ENCODE measurements at places on chromosomes 11 and 22. TPM values are rescaled to one million over a fixed set of nuclear protein-coding genes. Genes with fewer than 3 reads are reported as not detected.

DNA sequence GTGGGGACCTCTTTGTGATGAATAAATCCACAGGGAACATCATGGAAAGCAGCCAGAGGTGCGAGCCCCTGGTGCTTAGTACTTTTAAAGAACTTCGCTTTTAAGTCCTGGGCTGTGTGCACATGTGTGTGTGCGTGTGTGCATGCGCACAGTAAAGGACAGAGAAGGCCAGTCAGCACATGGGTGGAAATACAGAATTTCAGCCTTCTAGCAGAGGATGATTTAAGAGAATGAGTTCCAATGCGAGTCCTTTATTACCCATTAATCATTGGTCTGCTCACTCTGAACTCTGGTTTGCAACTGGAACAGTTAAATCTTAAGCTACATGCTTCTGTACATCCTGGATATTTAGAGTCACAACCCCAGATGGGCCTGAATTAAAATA lies 18.9 kb downstream of the TEAD1 start:
- DNase-seq = no peak

- no peak for DNase-seq
Observed at GRCh38 chr11:114168691-114169090, 109.2 kb downstream of the ZBTB16 start.

- no peak for DNase-seq
Observed at GRCh38 chr11:73387594-73388264, 11.5 kb downstream of the RELT start.

DNA sequence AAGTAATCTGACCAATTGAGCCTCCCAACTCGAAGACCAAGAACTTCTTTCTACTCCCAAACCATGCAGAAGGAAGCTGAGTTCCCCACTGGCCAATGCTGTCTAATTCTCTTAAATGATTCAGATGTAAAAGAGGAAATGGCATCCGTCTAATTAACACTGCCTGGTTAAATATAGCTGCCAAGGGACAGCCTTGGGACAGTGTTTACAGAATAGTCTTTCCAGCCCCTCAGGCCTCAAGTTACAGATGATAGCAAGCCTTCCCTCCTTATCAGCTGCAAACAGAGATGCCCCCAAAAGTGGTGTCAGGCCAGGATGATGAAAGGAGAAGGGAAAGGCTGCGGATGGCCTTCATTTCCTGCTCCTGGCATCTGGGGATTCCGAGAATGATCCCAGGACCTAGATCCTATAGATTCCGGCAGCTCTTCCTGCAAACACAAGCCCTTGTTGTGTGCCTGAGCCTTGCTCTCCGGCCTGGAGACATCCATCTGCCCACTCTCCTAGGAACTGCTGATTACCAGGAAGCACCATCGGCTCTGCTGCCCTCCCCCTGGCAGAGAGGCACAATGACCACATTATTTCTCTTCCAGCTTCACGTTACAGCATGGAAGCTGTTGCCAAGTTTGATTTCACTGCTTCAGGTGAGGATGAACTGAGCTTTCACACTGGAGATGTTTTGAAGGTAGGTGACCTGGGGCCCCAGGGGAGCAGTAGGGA lies 13.5 kb upstream of the TMA7B start:
- no peak for DNase-seq

DNA sequence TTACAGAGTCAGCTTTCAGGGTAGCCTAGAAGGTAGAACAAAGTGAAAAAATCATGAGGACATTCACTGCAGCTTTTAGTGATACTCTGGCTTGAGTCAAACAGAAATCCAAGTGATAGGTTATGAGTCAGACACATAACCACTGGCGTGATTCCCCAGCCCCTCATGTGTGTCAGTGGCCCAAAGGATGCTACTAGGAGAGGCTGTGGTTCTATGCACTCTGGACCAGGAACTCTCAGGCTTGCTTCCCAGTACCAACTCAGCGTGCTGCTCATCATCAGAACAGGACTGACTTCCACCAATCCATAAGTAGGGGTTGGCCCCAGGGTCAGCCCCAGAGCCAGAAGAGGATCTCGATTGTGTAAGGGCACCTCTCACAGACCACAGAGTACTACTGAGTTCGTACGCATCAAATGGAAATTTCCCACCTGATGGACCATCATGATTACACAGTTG lies 116.8 kb downstream of the MED15 start:
- peak; percentile 21 for DNase-seq

DNA sequence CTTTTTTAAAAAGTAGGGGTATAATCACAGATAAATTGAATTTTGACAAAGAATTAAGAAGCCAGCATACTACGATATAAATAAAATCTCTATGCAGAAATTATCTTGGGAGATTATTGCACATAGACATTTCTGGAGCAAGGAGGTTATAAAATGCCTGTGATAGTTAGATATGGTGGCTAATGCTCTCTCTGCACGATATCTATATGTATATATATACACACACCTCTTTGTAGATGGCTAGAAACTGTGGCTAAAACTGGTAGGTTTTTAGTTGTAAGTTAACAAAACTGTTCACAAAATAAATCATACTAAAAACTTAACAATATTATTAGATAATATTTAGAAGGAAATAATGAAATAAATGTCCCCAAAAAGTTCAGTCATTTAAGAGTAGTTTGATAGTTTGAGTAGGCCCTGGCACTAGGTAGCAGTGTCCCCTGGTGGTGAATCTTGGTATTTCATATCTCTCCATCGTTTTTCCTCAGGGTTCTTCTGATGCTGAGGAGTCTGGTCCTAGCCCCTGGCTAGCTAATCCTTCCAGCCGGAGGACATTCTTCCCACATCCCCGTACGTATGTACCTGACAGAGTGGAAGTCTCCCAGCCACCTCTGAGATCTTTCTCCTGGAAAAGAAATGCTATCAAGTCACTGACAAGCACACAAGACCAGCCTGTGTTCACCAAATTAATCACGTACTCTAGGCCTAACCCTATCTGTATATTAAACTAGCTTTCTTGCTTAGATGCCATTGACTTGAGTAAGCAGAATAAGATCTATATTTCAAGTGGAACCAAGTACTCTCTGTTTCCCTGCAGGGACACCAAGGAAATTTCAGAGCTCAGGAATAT lies 32.2 kb downstream of the ART5 start:
- DNase-seq = peak; percentile 44

DNA sequence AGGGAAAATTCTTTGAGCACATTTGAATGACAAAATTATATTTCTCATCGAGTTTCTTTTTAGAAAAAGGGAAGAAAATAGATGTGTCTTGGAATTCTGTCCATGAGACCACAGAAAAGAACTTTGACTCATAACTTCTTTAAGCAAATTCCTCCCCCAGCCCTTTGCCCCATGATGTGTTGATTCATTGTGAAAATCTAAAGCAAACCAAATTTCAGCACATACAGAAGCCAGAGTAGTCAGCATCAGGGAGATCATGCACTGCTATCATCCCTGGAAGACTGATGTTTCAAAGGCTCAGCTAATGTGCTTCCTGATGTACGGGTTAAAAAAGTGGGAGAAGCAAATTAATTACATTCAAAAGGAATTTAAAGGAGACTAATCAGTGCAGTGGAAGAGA lies 159.7 kb downstream of the FAT3 start:
- DNase-seq = peak; percentile 41

DNA sequence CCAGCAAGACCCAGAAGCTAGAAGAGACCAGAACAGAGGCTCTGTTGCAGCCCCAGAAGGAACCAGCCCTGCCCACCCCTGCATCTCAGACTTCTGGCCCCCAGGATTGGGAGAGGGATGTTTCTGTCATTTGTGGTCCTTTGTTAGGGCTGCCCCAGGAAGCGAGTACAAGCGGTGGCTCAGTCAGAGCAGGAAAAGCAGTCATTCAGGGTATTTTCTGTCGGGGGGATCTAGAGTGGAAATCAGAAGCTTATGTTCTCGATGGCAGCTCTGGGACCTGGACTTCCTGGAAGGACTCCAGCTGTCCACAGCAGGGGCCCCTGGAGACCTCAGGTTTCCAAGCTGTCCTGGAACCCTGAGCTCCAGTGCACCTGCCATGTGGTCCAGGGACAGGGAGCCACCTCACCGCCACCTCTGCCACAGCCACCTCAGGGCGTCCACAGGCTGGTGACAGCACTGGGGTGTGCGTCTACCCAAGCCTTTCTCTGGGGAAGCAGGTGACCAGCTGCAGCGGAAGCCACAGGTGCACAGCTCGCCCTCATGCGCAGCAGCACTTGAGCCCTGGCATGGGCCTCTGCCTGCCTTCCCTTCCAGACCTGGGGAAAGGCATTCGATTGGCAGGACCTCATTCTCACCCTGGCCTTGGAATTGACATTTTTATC lies 2.6 kb downstream of the KRTAP5-5 start:
- DNase-seq = no peak

DNA sequence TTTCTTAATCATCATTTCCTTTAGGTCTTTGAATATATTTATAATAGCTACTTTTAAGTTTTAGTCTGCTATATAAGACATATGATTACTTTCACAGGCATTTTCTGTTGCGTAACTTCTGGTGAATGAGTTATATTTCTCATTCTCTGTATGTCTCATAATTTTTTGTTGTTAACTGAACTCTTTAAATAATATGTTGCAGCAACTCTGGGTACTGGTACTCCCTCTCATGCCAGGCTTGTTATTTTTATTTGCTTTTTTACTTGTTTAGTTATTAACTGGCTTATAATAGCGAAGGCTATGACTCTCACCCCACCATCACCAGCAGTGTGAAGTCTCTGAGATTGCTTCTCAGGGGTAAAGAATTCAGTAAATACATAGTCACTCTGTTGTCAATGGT lies 524.2 kb upstream of the CHORDC1 start:
- DNase-seq = peak; percentile 61

GRCh38 chr22:44179196-44179988 lies 1.3 kb upstream of the PARVG start:
- no peak for DNase-seq

- DNase-seq = no peak
Observed at GRCh38 chr11:45754741-45755140, 50.2 kb upstream of the SLC35C1 start.

DNA sequence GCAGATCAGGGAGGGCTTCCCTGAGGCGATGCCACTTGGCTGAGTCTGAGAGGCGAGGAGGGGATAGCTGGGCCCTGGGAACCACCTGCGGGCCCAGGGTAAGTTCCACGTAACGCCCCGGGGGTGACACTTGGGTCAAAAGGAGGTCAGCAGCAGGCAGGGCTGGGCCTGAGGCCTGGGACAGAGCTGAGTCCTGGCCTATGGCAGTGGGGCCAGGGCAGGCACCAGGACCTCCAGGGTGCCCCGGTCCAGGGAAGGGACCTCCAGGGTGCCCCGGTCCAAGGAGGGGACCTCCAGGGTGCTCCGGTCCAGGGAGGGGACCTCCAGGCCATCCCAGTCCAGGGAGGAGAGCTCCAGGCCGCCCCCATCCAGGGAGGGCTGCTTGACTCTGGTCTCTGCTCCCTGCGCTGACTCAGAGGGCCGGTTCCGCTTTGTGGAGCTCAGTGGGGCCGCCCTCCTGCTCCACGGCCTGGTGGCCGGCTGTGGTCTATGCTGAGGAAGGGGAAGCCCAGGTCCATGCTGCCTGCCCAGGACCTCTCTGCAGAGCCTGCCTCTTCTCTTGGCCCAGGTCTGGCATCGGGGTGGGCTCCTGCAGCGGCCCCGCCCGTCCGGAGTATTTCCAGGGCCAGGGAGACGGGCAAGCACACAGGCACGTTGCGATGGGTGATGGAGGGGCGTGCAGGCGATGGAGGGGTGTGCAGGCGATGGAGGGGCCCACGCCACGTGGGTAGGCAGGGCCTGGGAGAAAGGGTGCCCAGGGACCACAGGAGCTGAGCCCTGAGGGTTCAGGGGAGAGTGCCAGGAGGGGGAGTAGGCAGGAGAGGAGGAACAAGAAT lies 19.5 kb upstream of the WNT7B start:
- DNase-seq = peak; percentile 78

DNA sequence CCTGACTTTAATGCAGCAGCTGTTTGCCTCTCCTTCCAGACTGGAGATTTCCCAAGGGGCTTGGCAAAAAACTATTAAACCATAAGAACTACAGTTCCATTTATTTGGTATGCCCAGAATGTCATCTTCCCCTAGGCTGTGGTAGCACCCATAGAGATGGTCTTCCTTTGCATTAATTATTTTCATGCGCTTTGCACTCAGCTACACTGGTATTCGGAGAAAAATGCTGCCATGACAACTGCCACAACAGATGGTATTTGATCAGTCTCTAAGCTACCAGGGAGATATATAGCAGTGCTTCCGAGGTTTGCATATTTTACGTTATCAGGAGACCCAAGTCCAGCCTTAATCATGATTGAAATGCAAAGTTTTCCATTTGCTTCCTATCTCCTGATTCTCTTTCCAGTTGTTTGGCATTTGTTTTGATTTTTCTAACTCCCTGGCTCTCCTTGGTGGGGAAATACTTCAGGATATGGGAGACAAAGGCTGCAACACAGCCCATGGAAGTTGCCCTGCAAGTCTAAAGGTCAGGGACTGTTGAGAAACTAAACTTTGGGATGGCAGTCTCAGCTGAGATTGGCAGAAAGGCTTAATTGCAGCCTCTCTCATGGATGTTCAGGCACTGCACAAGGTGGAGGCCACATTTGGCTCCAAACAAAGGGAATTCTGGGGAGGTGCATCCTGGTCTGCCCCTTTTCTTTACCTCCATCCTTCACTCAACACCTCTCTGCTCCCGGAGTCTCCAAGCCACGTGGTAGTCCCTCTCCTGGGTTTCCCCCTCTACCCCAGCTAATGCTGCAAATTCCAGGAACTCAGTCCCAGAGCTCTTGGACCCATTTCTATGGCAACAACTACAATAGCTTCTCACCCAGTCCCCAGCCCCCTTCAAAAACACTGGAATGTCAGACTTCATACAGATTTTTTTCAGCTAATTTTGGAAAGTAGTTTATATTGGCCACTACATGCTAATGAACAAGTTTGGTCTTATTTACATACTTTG lies 151.8 kb downstream of the NAV2 start:
- no peak for DNase-seq

- no peak for DNase-seq
Observed at GRCh38 chr11:117570701-117571100, 226.3 kb downstream of the DSCAML1 start.

- DNase-seq = no peak
Observed at GRCh38 chr11:35614939-35615569, 3.2 kb upstream of the FJX1 start.

- no peak for DNase-seq
Observed at GRCh38 chr11:124233376-124233775, 7.5 kb upstream of the OR8G1 start.

GRCh38 chr22:49633010-49633324 lies 194.7 kb downstream of the BRD1 start:
- DNase-seq = no peak

- DNase-seq = no peak
Observed at GRCh38 chr11:23473782-23474181, 613.5 kb upstream of the CCDC179 start.

GRCh38 chr22:31062566-31063230 lies 18.4 kb upstream of the SMTN start:
- no peak for DNase-seq

CRACR2B gene
- total RNA-seq = not detected

OR52I2 gene
- total RNA-seq = not detected

PDE2A gene
- 3.6 TPM for total RNA-seq

ART1 gene
- total RNA-seq = not detected

BIK gene
- total RNA-seq = 0.50 TPM

ACP2 gene
- total RNA-seq = 28.9 TPM

MS4A4A gene
- total RNA-seq = not detected

TNNT3 gene
- not detected for total RNA-seq

FAM180B gene
- total RNA-seq = not detected

DEFB108B gene
- total RNA-seq = not detected
